Fibroblast of upper back skin (primary cell): ENCODE measurements at places on chromosomes 2 and 18.

DNA sequence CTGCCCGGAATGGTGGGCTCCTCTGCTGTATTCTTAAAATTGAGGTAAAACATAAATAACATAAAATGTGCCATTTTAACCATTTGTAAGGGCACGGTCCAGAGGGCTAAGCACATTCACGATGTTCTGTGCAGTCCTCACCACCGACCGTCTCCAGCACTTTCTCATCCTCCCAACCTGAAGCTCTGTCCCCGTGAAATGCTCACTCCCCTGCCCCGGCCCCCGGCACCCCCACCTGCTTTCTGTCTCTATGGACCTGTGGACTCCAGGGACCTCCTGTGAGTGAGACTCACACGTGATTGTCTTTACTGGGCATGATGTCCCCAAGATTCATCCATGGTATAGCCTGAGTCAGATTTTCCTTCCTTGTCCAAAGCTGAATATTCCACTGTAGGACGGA, 38.7 kb upstream of the CTDP1 start:
- DNase-seq, result no peak

DNA sequence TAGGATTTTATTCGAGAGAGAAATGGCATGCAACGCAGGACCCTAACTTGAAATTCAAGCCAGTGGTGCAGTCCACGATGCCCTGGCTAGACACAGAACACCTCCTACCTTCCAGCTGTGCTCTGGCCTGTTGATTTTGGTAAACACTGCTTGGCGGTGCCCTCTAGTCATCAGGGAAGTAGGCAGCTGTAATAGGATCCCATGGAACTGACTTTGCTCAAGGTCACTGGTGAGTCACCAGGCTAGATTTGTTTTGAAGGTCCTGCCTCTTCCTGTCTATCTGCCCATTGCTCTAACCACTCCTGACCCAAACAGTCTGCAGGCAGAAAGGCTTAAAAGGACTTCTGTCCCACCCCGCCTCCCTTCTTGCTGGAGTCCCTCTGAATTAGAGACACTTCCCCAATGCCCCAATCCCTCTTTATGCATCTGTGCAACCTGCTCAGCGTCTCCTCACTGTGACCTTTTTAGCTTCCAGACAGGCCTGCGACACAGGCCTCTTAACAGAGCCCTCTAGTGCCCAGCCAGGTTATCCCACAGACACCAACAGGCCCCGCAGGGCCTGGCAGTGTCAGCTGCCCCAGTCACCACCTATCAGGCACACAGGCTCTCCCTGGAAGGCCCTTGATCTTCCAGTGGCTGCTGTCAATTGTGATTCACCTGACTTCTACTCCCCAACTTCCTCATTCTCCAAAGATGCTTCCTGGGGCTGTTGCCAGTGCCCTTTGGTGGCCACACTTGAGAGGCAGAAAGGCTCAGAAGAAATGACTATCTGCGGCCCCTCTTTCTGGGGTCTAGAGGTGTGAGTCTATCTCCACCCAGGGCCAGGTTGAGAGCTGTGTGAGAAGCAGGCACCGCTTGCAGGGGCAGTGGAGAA, 5.2 kb downstream of the TMEM127 start:
- DNase-seq, result peak; percentile 64

GRCh38 chr2:19362094-19362754, 3.8 kb upstream of the OSR1 start:
- DNase-seq, result no peak

DNA sequence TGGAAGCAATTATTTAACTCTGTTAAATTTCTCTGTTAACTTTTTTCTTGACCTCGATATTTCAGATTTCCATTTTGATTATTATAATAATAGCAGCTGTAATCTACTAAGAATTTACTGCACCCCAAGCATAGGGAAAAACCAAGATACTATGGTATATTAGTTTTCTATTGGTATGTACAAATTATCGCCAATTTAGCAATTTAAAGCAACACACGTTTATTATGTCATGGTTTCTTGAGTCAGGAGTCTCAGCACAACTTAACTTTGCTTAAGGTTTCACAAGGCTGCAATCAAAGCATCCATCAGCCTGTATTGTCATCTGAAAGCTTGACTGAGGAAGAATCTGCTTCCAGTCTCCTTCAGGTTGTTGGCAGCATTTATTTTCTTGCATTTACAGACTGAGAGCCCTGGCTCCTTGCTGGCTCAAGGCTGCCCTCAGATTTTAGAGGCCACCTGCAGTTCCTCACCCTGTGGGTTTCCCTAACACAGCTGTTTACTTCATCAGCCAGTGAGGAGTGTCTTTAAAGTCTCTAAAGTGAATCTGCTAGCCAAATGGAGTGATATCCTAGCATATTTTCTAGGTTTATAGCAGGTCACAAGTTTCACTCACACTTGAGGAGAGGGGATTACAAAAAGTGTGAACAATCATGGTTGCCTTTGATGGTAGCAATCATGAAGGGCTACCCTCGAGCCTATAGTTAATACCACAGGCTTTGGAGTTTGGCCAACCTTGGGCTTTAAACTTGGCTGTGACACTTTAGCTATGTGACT, 4.4 kb upstream of the VPS54 start:
- DNase-seq, result no peak

GRCh38 chr2:199989822-199990221, 34.4 kb downstream of the MAIP1 start:
- no peak for DNase-seq

DNA sequence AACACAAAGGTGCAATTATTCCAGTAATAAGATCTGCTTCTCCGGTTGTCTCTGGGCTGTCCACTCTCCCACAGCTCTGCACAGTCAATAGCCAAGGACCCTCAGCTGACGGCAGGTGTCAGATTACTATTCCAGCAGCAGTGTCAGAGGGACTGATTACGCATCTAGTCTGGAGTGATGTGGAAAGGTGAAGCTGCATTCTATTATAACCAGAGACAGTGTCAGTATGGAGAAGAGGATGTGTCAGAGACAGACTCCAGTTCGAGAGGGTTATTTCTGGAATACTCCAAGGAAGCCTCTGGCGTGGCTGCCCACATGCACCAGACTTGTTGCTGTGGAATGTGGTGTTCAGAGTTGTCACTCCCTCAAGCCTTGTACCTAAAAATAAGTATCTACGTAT, 163.6 kb upstream of the TMEM200C start:
- peak; percentile 69 for DNase-seq

DNA sequence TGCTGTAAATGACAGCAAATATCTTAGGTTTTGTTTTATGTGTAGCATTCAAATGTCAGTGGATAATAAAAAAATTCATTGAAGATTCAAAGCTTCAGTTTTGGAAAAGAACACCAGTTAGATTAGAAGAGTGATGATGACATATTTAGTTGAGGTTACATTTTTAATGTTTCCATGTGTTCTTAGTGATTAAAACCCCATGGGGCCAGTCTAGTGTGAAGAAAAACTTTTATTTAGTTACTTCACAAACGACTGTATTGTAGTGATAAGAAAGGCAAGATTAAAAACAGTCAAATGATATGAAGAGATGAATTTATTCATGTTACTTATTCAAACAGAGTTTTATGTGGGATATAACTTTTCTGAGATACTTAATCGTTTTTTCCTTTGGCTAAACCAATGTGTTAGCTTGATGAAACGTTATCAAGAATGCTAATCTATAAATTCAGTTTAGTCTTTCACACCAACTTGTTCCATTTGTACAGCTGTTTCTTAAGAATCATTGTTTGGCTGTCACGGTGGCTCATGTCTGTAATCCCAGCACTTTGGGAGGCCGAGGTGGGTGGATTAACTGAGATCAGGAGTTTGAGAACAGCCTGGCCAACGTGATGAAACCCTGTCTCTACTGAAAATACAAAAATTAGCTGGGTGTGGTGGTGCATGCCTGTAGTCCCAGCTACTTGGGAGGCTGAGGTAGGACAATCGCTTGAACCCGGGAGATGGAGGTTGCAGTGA, 11.6 kb downstream of the BMPR2 start:
- peak; percentile 46 for DNase-seq

GRCh38 chr2:223199531-223200515, 147.8 kb downstream of the KCNE4 start:
- no peak for DNase-seq
